ENCODE measurements at places on chromosomes 16 and 17.

- DNase-seq = no peak
Measured at GRCh38 chr17:76444518-76445311, 8.2 kb downstream of the UBE2O start.

DNA sequence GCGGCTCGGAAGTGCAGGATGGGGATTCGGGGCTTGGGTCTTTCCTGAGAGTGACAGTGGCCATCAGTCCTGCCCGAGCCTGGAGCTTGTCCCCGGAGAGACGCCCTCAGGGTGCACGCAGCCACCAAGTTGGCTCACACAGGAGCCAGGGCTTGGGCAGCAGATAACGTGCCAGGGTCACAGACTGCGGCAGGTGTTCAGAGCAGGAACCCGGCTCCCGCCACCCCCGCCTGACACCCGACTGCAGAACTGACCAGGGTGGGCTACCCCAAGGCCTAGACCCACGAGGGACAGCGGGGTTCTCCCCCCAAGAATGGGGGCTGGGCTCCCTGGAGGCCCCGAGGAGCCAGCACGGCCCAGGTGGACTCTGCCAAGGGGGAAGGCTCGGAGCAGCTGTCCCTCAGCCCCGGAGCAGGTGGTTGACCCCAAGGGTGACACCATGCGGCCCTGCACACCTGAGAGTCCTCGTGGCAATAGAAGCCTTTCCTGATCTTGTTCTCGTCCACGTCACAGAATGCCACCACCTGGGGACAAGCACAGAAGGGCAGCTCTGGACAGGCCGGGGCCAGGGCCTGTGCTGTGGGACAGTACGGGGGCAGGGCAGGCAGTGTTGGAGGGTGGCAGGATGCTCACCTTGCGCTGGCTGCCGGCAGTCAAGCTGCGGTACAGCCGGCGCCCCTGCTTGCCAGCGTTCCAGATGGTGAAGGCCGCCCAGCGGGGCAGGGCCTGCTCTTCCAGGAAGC, 117.1 kb upstream of the ZNF750 start:
- no peak for DNase-seq

DNA sequence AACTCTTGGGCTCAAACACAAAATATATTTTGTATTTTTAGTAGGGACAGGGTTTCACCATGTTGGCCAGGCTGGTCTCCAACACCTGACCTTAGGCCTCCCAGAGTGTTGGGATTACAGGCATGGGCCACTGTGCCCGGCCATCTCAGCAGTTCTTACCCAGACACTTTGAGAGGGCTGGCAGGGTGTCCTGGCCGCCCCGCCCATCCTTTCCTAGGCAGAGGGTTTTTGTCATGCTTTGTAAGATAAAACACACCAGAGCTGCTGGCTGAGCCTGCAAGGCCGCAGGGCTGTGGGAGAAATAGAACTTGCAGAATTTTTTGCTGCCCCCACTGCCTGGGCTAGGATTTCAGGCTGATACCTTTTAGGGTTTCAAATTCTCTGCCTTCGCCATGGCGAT, 8.7 kb downstream of the PPL start:
- no peak for DNase-seq

DNA sequence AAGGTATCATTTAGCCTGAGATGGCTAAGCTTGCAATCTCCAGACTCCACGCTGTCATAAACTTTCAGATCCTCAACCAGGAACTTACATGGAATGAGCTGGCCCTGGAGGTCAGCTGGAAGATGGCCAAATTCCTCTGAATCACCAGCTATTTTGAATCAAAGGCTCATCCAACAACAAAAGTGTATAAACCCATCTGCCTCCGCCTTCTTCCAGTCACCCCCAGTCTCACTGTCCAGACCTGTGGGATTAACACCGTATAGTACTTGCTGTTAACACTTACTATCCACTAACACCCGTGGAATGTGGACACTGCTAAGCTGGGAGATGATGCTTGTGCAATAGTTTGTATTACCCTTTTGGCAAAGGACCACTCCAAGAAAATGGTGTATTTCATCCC, 1.9 kb upstream of the LCMT1 start:
- DNase-seq = no peak

DNA sequence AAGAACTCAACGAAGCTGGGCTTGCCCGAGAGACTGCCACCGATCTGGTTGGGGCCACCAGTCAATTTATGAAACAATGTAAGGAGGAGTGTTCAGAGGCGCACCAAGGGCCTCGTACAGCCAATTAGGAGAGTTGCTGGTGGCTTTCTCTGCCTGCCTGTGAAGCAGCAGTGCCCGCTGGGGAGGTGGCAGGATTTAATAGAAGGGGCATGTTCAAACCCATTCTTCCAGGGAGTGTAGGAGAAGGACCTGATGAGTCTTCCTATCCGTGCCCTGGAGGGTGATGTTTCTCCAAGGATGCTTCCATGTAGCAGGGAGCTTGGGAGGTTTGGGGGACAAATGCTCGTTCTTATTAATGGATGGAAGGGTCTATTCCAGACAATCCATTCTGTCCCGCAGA, 178.4 kb downstream of the CCDC182 start:
- no peak for DNase-seq

DNA sequence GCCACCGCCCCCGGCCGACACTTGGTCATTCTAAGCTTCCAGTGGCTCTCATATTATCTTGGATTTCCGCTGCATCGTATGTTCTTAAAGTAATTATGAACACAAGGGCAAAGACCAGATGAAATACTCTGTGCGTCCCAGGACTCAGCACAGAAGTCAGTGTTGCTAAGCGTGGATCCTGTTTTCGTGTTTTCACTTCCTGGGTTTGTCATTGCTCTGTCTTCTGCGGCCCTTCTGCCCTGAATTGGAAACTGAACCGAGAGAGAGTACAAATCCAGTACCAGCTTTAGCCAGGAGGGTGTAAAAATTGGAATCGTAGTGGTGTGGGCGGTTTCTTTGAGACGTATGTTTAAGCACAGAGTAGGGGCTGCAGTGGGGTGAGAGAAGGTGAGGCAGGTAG, 32.7 kb downstream of the DBNDD1 start:
- no peak for DNase-seq

GRCh38 chr17:77487211-77487629, 346.5 kb downstream of the SEC14L1 start:
- no peak for DNase-seq

All from NCI-H774 (cell line).